ENCODE measurements at places on chromosomes 12 and 14. TPM values are rescaled to one million over a fixed set of nuclear protein-coding genes. Genes with fewer than 3 reads are reported as not detected.

Gene NDRG2
- total RNA-seq = 4.0 TPM

Gene OR4K15
- total RNA-seq = not detected

Gene NEUROD4
- total RNA-seq = not detected

Gene BEGAIN
- total RNA-seq = 2.6 TPM

Gene PA2G4
- total RNA-seq = 226 TPM

Gene CNIH1
- 86.7 TPM for total RNA-seq

Gene SYNDIG1L
- not detected for total RNA-seq

GRCh38 chr14:36264107-36264506 lies 56.3 kb downstream of the MBIP start:
- DNase-seq = no peak

DNA sequence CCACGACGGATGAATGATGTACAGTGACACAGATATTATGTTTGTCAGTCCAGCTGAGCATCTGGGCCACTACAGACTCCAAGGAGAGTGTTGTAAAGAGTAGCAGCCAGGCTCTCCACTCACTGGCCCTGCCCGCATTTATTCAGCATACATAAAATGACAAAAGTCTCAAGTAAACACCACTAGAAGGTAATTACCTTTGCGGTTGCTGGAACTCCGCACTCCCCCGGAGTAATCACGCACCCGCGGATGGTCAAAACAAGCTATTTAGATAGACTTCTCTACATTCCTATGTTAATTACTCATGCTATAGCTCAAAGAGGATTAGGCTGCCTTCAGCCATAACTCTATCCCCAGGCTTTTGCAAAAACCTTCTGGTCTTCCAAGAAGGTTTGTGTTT lies 18.8 kb upstream of the STRAP start:
- DNase-seq = no peak

DNA sequence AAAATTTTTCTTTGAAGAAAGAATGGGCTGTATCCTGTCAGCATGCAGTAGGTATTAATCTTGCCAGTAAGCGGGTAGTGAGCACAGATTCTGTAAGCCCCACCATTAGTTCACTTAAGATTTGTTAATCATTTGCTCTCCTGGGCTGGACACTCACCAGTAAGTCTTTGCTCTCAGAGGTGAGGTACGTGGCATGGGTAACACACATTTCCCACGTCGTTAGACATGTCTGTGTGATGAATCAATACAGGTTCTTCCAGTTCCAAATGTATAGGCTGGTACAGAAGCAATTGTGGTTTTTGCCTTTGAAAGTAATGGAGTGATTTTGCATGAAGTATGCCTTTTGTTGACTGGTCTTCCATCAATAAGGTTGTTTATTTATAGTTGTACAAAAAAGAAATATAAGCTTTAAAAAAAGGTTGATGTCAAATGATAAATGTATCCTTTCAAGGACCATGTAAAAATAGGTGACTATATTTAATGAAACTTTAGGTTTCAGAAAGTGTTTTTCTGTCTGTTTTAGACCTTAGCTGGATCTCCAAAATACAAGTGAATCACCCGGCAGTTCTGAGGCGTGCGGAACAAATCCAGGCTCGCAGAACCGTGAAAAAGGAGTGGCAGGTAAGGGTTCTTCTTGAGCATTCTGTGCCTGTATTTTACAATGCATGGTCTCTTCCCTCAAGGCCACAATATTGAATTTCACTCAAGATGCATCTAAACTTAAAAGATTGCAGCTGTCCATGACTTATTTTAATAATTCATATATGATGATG lies 45.5 kb downstream of the DERA start:
- DNase-seq = no peak

- no peak for DNase-seq
Measured at GRCh38 chr14:101508948-101509729, 52.2 kb upstream of the DIO3 start.

DNA sequence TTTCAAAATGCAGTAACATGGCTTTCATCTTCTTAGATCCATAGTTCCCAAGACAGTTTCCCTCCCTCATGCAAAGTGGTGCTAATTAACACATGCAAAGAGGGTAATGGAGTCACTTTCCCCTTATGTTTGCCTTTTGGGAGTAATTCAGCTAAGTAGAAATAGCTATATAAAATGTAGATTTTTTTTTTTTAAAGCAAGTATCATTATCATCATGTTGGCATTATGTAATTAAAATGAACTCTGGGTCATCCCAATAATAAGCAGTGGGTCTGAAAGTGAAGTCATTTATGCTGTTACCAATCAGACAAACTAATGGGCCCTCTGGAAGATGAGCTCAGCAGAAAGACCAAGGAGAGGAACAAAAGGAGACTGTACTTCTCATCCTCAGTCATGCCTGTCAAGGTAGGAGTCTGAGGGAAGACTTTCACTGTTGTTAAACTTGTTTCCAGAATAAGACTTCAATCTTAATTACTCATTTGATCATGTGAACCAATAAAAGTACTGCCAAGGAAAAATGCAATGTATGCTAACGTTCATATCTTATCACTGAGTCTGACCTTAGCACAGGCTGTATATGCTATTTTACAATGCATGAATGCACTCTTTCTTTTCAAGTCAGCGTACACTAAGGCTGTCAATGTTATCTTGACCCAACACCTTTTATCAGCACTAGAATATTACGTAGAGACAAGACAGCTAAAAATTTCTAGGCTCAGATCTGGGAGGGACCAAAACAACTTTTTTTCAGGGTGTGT lies 26.8 kb downstream of the AREL1 start:
- no peak for DNase-seq

DNA sequence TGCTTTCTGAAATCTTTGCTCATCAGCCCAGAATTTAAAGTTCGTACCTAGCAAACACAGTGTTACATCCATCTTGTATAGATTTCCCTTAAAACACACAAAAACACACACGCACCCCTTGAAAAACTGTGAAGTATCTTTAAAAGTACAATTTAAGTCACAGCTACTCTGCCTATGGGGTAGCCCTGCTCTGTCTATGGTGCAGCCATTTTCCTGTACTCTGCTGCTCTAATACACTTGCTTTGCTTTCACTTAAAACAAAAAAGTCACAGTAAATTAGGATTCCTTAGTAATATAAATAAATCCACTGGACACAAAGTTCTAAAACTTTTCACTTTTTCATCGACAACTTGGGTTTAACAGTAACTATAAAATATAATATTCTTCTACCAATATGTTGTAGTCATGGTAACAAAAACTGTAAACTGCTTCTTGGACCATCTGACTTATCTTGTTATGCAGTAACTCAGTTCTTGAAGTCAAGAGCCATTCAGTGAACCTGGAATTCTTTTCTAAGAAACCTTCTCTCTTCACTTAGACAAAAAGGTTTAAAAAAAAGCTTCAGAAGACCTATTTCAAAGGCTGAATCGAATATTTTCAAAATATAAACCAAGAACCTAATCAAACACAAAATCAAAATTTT lies 63.5 kb downstream of the MED13L start:
- DNase-seq = no peak

DNA sequence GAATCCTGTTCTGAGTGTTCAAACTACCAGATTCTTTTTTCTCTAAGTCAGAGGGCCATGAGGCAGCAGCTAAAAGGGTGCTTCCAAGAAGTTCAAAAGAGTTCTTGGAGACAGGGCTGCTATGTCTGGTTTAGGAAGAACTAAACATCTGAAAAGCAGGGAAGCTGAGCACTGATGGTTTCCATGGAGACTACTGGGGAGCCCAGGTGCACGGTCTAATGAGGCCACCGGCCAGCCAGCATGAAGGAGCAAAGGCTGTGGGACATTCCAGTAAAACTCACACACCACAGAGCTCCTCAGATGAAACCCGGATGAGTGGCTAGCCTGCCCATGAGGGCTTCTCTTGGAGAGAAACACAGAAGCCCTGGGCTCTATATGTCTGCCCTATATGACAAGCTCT lies 97.3 kb downstream of the KCNK10 start:
- DNase-seq = no peak

DNA sequence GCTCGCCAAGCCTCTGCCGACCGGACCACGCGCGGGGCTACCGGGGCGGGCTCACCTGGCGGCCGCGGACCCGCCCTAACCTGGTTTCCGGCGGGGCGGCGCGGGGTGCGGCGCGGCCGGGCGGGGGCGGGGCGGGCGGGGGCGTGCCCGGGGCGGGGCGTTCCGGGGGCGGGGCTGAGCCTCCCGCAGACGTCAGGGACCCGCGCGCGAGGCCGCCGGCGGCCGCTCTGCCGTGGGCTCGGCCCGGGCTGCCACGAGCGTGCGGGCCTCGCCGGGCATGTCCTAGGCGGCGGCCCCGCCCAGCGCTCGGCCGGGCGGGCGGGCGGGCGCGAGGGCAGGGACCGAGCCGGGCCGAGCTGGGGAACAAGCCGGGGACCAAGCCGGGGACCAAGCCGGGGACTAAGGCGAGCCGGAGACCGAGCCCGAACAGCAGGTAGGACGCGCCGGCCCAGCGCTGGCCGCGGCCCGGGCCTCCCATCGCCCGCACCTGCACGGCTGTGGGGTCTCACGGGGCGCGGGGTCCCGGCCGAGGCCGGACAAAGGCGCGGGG lies at the start of gene CEP170B:
TSS of gene CEP170B (plus strand) at position 188 of the 550 bp plus-strand sequence. CDS start 3,183 bp downstream, outside the sequence.
- DNase-seq = peak; percentile 52

DNA sequence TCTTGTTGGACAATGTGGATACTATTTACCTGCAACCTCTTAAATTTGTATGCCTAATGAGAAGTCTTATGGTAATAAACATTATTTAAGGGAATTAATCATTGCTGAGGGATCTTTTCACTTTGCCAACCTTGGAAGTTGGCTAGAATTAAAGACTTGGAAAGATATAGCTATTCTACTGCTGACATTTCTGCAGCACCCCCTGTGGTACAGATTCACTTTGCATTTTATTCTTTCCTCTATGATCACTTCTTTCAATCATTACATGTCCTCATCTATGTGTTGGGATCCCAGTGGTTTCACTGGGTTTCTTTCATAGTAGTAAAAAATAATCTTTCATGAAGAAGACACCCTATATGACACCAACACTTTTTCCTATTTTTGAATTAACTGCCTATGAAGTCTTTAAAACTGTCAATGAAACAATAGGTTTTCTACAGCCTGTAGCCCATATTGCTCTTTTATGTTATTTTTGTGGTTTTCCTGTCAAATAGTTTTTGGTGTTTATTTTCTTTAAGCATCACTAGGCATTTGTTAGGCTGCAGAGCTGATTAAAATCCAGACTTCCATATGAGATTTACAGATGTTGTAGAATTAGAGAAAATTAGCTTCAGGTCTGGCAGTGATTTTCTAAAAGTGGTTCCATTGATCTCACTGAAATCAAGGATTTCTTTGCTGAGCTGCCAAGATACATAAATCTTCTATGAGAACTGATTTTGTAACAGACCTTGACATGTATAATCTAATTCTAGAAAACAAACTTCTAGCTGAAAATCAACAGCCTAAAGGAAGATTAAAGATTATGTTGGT lies 256.1 kb downstream of the NAV3 start:
- DNase-seq = no peak

GRCh38 chr14:39576736-39577135 lies 144.5 kb upstream of the FBXO33 start:
- DNase-seq = no peak

DNA sequence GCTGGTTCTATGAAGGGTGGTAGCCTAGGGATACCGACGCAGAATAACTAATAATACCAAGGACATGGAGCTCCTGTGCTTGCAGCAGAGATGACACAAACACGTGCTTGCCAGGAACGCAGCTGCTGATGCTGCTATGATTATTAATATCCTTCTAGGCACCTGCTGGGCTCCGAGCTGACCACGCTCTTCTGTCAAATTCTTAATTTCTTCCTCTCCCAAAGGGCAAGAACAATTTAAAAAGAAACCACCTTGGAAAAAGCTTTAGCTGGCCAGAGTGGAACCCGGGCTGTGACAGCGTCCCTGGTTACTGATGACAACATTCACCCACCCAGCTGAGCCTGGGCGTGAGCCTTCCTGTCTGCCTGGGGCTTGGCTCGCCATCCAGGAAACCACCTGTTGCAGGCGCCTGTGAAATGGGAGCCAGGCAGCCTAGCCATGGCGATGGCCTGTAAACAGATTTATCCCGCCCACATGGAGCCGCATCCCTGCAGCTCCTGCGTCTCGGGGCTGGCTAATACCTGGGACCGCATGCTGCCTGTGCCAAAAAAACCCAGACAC lies 28.8 kb downstream of the CLMN start:
- DNase-seq = no peak
